SW480 (cell line): ENCODE measurements at places on chromosomes 7 and 10.
A peak's percentile ranks its signal among the peaks of the same experiment; 100 is the strongest.

DNA sequence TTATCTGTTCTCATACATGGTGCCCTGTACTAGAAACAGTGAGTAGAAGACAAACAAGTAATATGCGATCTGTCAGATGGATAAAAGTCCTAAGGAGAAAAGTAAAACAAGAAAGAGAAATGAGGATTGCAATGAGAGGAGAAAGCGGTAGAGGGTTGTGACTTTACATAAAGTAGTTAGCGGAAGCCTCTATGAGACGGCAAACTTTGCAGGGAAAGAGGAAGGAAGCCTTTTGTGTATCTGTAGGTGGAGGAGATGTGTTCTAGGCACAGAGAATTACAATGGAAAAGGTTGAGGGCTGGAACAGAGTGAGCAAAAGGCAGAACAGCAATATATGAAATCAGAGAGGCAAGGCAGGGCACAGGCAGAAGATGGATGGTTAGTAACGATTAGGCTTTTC lies 150.4 kb upstream of the SEMA3E start:
- DNase-seq = no peak

DNA sequence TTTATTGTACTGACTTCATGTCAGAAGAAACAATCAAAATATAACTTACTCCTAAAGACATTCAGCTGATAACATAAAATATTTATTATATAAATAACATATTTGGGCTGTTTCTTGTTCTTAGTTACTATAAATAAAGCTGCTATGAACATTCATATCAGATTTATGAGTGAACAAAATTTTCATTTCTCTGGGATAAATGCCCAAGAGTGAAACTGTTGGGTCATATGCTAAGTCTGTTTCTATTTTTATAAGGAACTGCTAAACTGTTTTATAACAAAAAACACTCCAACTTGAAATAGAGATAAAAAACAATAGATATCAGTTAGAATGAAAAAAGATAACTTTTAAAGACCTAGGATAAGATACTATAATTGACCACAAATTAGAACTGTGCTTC lies 26.5 kb upstream of the CC2D2B start:
- no peak for DNase-seq

DNA sequence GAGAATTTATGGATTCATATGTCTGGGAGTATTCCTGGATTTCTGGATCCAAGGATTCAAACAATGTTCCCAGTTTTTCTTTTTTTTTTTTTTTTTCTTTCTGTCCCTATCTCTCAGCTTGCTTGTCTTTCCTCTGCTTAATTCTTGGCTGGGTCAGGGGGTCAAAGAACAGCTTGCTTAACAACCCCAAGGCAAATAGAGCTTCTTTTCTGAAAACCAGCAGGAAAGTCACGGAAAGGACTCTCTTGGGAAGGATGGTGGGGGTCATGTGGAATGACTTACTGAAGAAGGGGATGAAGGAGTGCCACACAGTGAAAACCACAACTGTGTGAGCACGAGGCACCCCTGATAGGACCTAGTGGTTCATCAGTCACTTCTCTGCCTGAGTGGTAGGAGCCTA lies 36.1 kb downstream of the GRK5 start:
- DNase-seq = no peak

DNA sequence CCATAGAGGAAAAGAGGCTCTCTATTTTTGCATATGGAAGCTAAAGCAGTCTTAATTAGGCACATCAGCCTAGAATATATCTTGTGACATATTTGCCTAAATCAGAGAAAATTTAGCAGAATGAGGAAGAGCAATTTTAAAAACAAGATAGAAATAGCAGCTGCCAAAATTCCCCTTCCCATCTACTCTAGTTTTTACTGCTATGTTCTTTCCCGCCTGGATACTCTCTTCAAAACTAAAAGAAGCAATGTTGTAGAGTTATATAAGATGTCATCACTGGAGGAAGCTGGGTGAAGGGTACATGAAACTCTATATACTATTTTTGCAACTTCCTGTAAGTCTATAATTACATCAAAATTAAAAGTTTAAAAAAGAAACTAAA lies 87.0 kb downstream of the ARMH3 start:
- no peak for DNase-seq

DNA sequence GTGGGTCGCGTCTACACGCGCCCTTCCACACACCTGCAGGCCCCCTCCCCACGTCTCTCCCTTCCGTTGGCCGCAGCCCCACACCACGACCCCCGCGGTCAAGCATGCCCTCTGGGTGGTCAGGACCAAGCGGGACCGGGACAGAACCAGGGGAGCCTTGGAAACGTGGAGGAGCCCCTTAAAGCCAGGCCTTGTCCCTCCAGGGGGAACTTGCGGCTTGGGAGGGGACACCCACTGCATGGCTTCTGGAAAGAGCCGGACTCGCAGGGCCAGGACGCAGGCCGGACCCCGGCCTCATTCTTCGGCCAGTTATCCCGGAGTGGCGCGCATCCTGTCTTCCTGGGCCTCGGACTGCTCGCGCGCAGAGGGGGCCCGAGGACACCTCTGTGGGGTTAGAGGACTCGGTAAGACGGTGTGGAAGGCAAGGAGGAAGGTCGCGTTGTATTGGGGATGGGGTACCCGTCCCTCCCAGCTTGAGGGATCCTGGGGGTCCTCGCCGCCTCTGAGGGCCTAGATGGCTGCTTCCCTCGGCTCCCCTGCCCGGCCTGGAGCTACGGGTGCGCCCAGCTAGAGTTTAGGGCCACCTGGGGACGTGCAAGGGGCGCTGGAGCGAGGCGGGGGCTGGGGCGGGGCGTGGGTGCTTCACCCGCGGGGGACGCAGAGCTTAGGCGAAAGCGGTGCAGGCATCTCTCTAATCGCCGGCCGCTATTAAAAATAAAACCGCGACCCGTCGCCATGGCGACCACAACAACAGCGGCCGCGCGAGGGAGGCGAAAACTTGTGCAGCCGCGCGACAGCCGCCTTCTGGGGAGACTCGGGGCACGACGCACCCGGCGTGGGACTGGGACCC lies 1.8 kb upstream of the PDGFA start:
- DNase-seq = peak; percentile 94

GRCh38 chr7:5872326-5872725 lies 8.3 kb upstream of the OCM start:
- DNase-seq = no peak

DNA sequence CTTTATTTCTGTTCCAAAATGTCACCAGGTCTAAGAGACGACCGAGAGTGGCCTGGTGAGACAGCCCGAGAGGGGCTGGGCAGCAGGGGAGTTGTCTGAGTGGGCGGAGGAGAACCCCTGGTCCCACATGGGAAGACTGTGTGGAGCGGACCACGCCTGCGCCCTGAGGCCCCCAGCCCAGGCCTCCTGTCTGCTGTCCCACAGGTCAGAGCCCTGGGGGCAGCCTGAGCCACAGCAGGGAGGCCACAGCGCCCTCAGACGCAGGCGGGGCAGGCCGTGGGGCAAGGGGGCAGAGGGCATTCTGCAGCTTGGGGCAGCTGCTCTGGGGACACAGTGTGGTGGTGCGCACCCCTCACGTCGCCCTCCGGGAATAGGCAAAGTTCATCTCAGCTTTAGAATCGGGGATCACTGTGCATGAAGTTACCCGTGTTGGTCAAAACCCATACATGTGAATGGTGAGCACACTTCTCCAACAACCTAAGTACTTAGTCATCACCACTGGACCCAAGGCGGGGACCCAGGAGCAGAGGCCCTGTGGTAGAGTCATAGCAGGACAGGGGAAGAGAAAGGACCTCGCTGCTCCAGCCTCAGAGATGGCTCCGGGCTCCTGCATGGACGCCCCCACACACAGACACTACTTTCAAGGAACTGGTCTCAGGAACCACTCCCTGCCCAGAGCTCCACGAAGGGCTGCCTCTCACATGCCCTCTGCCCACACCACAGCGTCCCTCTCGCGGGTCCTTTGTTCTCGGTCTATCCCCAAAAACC lies 214.7 kb downstream of the ELFN1 start:
- no peak for DNase-seq

- peak; percentile 28 for DNase-seq
These were observed 447 bp downstream of the RSU1 start for GRCh38 chr10:16816830-16817124.

DNA sequence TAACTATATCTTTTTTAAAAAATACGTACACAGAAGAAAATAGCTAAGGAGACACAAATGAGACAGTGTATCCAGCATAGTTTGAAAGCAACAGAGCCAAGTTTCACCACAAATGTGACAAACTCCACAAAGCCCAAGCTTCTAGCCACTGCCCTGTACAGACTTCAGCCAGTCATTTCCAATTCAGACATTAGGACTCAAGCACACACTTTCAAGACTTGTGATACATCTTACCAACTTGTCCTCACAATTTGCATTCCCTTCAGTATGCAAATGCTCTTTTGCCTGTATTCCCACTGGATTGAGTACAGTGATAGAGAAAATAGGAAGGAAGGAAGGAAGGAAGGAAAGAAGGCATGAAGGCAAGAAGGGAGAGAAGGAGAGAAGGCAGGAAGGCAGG lies 510.4 kb downstream of the KCNMA1 start:
- no peak for DNase-seq
